ENCODE measurements at places on chromosomes 16 and 17.

DNA sequence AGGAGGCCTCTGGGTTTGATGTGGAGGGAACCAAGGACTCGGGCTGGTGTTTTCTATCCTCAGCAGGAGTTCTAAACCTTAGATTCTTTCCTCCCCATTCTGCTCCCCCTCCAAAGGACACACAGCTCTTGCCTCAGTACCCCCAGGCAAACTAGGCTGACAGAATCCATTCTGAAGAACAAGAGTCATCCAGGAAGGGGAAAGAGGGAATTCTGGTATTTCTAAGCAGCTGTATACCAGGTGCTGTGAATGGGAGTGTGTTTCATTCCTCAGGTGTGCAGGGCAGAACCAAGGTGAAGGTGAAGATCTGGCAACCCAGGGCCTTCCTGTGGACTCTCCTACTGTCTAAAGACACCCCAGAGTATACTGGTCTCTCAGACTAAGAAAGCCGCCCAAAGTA lies 4.1 kb downstream of the INPP5K start:
- H3K27ac ChIP-seq, result peak overlapping the region; percentile 85
- H3K27me3 ChIP-seq, result no peaks in the 10 kb centered on the region
- H3K36me3 ChIP-seq, result peaks cover 14% of the 10 kb centered on the region
- peaks cover 36% of the 10 kb centered on the region for H3K4me1 ChIP-seq
- no peak for DNase-seq

DNA sequence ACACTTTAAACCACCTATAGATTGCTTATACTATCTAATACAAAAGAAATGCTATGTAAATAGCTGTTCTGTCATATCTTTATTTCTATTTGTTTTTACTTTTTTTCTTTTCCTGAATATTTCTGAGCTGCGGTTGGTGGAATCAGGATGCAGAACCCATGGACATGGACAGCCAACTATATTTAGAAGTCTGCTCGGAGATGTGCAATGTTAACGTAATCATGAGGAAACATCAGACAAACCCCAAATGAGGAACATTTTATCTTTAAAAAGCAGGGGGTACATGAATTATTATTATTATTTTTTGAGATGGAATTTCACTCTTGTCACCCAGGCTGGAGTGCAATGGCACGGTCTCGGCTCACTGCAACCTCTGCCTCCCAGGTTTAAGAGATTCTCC lies 31.4 kb upstream of the GHDC start:
- no peak overlapping the region for H3K4me3 ChIP-seq
- H3K27me3 ChIP-seq, result no peaks in the 10 kb centered on the region
- DNase-seq, result no peak
- H3K27ac ChIP-seq, result no peak overlapping the region
- peaks cover 16% of the 10 kb centered on the region for H3K36me3 ChIP-seq
- peaks cover 14% of the 10 kb centered on the region for H3K4me1 ChIP-seq

GRCh38 chr17:27535975-27536374 lies 79.7 kb downstream of the KSR1 start:
- peaks cover 85% of the 10 kb centered on the region for H3K4me1 ChIP-seq
- H3K27me3 ChIP-seq, result no peaks in the 10 kb centered on the region
- H3K36me3 ChIP-seq, result no peaks in the 10 kb centered on the region

- peaks cover 40% of the 10 kb centered on the region for H3K4me1 ChIP-seq
- H3K36me3 ChIP-seq, result no peaks in the 10 kb centered on the region
- peak overlapping the region; percentile 74 for H3K27ac ChIP-seq
- H3K27me3 ChIP-seq, result no peaks in the 10 kb centered on the region
- no peak for DNase-seq
- H3K4me3 ChIP-seq, result no peak overlapping the region
These were observed 321.4 kb downstream of the FOXL1 start for GRCh38 chr16:86899757-86900156.

DNA sequence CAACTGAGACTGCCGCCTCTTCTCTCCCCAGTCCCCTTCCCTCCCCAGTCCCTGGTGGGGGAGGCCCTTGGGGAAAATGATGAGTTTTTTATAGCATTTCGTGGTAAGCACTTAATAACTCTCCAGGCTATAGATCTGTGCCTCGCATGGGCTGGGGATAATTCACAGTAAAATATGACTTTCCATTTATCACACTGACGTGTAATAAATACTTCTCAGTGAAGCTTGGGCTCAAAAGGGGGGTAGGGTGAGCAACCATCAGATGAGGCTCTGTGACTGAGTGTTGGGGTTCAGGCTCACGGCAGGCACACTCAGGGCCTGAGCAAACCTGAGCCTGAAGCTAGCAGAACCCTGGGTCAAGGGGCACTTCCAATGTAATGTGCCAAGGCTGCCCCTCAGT lies 101.6 kb downstream of the CCT6B start:
- H3K27ac ChIP-seq, result no peak overlapping the region
- no peak for DNase-seq
- H3K36me3 ChIP-seq, result no peaks in the 10 kb centered on the region
- H3K4me3 ChIP-seq, result no peak overlapping the region
- H3K27me3 ChIP-seq, result peaks cover 4% of the 10 kb centered on the region
- no peaks in the 10 kb centered on the region for H3K4me1 ChIP-seq

DNA sequence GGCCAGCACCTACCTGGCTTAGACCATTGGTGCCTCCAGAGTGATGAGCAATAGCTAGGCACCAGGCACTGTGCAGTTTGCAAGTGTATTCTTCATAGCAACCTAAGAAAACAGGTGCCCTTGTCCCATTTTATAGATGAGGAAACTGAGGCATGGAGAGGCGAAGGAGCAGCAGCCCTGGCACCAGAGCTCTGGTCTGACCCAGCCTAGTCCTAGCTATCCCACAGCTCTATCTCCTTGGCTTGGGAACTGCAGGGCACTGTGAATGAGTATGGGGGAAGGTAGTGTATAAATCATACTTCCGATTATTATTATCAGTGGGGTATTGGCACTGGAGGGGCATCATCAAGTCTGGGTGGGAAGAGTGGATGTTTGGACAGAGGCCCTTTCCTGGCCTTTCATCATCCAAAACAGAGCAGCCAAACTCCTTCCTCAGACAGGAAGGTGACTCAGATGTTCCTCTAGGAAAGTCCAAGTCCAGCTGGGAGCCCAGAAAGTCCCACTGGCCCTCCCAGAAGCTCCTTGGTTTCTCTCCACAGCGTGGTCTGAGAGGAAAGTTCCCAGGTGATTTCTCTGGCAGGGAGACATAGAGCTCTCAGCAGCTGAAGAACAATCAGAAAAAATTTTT lies 32.0 kb upstream of the PLLP start:
- peaks cover 55% of the 10 kb centered on the region for H3K4me1 ChIP-seq
- H3K27ac ChIP-seq, result peak overlapping the region; percentile 99
- H3K36me3 ChIP-seq, result no peaks in the 10 kb centered on the region

GRCh38 chr17:4956493-4957061 lies 5.7 kb downstream of the ENO3 start:
- H3K27ac ChIP-seq, result no peak overlapping the region
- peaks cover 20% of the 10 kb centered on the region for H3K4me1 ChIP-seq
- no peak for DNase-seq
- peaks cover 14% of the 10 kb centered on the region for H3K36me3 ChIP-seq
- H3K27me3 ChIP-seq, result no peaks in the 10 kb centered on the region
- no peak overlapping the region for H3K4me3 ChIP-seq

- H3K27ac ChIP-seq, result no peak overlapping the region
- no peak overlapping the region for H3K4me3 ChIP-seq
- H3K4me1 ChIP-seq, result peaks cover 21% of the 10 kb centered on the region
These were observed 71.8 kb downstream of the IRX5 start for GRCh38 chr16:55002419-55002818.

DNA sequence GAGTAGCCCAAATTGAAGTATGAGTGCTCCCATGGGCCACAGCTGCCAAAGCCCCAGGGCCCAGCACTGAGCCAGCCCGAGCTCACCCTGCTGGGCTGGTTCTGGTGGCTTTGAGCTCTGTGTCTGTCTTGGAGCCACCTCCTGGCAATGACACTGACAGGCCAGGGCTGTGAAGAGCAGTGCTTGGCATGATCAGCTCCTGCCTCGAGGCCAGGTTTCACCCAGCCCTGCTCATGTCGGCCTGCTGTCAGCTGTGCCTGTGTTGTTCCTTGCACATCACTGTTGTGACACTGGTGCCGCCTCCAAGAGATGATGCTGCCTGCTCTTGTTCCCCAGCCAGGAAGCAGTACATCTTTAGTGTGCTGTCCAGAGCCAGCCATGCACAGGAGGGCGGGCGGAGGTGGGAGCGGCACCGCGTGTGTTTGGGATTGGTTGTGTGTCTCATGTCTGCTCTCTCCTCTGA lies 26.0 kb downstream of the PLD6 start:
- H3K4me1 ChIP-seq, result peaks cover 25% of the 10 kb centered on the region
- peaks cover 49% of the 10 kb centered on the region for H3K36me3 ChIP-seq
- DNase-seq, result no peak
- peak overlapping the region; percentile 38 for H3K27ac ChIP-seq

DNA sequence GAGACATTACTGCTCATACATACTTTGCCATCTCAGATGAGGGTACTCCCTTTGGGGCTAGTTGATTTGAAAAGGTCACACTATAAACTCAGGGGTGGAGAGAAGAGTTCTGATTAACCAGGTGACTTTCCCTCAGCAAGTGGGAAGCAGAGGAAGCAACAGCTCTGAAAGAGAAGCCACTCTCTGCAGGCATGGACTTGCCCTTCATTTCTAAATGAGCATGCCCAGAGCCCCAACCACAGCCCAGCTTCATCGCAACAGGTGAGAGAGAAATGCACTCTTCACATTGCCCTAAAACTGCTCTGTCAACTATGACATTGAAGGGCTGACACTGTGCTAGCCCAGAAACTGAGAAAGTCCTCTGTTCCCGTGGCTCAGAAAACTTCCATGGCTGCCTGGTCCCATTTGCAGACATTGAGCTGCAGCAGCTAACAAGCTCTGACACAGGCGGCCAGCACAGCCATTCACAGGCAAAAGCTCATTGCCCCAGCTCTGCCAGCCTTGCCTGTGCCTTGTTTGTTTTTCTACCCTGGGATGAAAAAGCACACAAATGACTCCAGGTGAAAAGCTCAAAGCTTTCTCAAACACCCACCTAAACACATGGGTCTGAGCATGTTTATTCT lies 419.8 kb upstream of the DYNLRB2 start:
- no peaks in the 10 kb centered on the region for H3K4me1 ChIP-seq
- no peaks in the 10 kb centered on the region for H3K36me3 ChIP-seq
- DNase-seq, result no peak
- peaks cover 13% of the 10 kb centered on the region for H3K27me3 ChIP-seq
- H3K27ac ChIP-seq, result no peak overlapping the region

DNA sequence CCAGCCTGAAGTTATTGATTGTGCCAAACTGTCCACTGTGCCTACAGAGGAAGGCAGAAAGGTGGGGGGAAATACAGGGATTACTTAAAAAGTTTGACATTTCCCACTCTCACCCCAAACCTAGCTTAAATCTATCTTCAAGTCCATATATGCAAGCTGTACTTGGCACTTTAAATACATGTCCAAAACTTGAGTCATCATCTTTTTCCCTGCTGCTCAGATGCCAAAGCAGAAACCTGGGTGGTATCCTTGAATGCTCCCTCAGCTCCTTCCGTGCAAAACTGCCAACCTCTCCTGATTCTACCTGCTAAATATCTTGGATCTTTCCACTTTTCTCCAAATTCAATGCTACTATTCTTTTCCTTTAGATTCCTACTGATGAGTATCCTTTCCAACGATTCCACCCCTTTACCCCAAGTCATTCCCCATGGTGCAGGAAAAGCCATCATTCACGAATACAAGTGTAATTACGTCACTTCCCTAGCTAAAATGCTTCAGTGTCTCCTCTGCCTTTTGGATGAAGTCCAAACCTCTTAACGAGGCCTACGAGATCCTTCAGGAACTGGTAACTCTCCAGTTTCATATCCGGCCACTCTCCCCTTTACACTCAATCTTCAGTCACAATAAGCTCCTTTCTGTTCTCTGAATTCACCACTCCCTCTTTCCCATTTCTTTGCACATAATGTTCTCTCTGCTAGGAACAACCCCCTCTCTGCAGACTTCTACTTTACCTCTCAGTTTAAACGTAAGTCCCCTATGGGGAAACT lies 9.3 kb downstream of the BECN1 start:
- peaks cover 7% of the 10 kb centered on the region for H3K4me1 ChIP-seq
- DNase-seq, result no peak
- peaks cover 45% of the 10 kb centered on the region for H3K36me3 ChIP-seq
- peak overlapping the region; percentile 10 for H3K27ac ChIP-seq
- H3K4me3 ChIP-seq, result no peak overlapping the region
- no peaks in the 10 kb centered on the region for H3K27me3 ChIP-seq

GRCh38 chr16:3054965-3055733 lies 8.8 kb downstream of the MMP25 start:
- H3K4me1 ChIP-seq, result peaks cover 11% of the 10 kb centered on the region
- peaks cover 10% of the 10 kb centered on the region for H3K27me3 ChIP-seq
- no peak overlapping the region for H3K27ac ChIP-seq
- no peak overlapping the region for H3K4me3 ChIP-seq
- H3K36me3 ChIP-seq, result peaks cover 9% of the 10 kb centered on the region

- no peak for DNase-seq
- H3K27me3 ChIP-seq, result no peaks in the 10 kb centered on the region
- peak overlapping the region; percentile 61 for H3K27ac ChIP-seq
These were observed 23.3 kb downstream of the SLC7A5 start for GRCh38 chr16:87845807-87846619.

DNA sequence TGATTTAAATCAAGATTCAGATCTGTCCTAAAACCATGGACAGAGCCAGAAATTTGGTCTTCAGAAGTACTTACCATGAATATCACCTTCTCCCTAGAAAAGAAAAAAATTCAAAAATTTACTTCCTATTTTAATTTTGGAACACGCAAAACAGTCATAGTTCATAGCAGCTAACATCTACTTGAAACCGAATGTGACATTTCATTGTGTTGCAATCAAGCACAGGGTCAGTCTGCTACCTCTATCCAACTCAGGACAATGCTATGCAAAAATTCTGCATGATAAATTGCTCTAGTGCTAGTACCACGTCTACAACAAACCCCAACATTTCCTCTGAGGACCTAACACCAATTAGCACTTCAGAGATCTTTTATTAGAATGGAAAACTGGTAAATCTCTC lies 7.7 kb downstream of the JPT1 start:
- peaks cover 3% of the 10 kb centered on the region for H3K4me1 ChIP-seq
- peaks cover 31% of the 10 kb centered on the region for H3K36me3 ChIP-seq
- no peak overlapping the region for H3K4me3 ChIP-seq
- no peaks in the 10 kb centered on the region for H3K27me3 ChIP-seq
- no peak overlapping the region for H3K27ac ChIP-seq
- DNase-seq, result no peak

DNA sequence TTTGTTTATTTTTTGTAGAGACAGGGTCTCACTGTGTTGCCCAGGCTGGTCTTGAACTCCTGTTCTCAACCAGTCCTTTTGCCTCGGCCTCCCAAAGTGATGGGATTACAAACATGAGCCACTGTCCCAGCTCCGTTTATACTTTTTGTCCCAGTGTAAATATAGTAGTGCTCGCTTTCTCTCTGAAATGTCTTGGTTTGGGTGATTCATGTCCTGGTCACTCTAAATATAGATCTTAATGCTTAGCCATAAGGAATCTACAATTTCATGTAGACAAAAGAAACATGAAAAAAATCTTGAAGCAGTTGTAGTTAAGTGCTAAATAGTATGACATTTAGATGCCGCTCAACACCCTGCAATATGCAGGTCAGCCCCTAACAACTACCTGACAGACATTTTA lies 126.9 kb downstream of the KATNIP start:
- peak overlapping the region; percentile 85 for H3K27ac ChIP-seq
- no peak for DNase-seq
- peaks cover 24% of the 10 kb centered on the region for H3K36me3 ChIP-seq

GRCh38 chr17:61251939-61252865 lies 147.4 kb upstream of the TBX2 start:
- no peaks in the 10 kb centered on the region for H3K27me3 ChIP-seq
- H3K4me1 ChIP-seq, result peaks cover 52% of the 10 kb centered on the region
- peak; percentile 92 for DNase-seq
- H3K4me3 ChIP-seq, result peak overlapping the region; percentile 10
- H3K27ac ChIP-seq, result peak overlapping the region; percentile 86
